Muscle of back (tissue), 13 donors: ENCODE measurements at places on chromosomes 4 and X. TPM values are rescaled to one million over a fixed set of nuclear protein-coding genes. Genes with fewer than 3 reads are reported as not detected.

The TMEM156 gene
- not detected for polyA plus RNA-seq

The MAGEC2 gene
- polyA plus RNA-seq, result not detected

The PNMA5 gene
- polyA plus RNA-seq, result 0.08 TPM

The GAGE12H gene
- polyA plus RNA-seq, result not detected

The NKX3-2 gene
- 0.16 TPM for polyA plus RNA-seq

The MTMR8 gene
- polyA plus RNA-seq, result 0.98 TPM

The CT45A3 gene
- not detected for polyA plus RNA-seq

The HPRT1 gene
- 29.4 TPM for polyA plus RNA-seq

The FHDC1 gene
- polyA plus RNA-seq, result 6.5 TPM

The RNF175 gene
- 1.5 TPM for polyA plus RNA-seq

The GLRA3 gene
- not detected for polyA plus RNA-seq

The ADAM29 gene
- polyA plus RNA-seq, result not detected

The MAGEE2 gene
- polyA plus RNA-seq, result 0.87 TPM

The SLC10A4 gene
- polyA plus RNA-seq, result 0.76 TPM

The AGTR2 gene
- 22.1 TPM for polyA plus RNA-seq

The SPIN2A gene
- 3.7 TPM for polyA plus RNA-seq

The SLC26A1 gene
- polyA plus RNA-seq, result 2.4 TPM

The GUCY1B1 gene
- 23.9 TPM for polyA plus RNA-seq

The DYNLT3 gene
- 12.3 TPM for polyA plus RNA-seq

The MAGEA8 gene
- not detected for polyA plus RNA-seq

The KLB gene
- polyA plus RNA-seq, result 0.07 TPM

The ADH7 gene
- polyA plus RNA-seq, result not detected

The TMPRSS11F gene
- polyA plus RNA-seq, result not detected

The GYPB gene
- polyA plus RNA-seq, result 10.1 TPM

The RBMX2 gene
- polyA plus RNA-seq, result 21.9 TPM

The PLAC1 gene
- 1.7 TPM for polyA plus RNA-seq

The GAB1 gene
- 30.9 TPM for polyA plus RNA-seq

The NMU gene
- 0.80 TPM for polyA plus RNA-seq

The PAK3 gene
- 9.8 TPM for polyA plus RNA-seq

The GSX2 gene
- not detected for polyA plus RNA-seq
